Caco-2 (cell line): ENCODE measurements at places on chromosomes 11 and 22.
A peak's percentile ranks its signal among the peaks of the same experiment; 100 is the strongest.

GRCh38 chr11:72897506-72897905 is 83.3 kb downstream of the ATG16L2 start:
- DNase-seq, result no peak

DNA sequence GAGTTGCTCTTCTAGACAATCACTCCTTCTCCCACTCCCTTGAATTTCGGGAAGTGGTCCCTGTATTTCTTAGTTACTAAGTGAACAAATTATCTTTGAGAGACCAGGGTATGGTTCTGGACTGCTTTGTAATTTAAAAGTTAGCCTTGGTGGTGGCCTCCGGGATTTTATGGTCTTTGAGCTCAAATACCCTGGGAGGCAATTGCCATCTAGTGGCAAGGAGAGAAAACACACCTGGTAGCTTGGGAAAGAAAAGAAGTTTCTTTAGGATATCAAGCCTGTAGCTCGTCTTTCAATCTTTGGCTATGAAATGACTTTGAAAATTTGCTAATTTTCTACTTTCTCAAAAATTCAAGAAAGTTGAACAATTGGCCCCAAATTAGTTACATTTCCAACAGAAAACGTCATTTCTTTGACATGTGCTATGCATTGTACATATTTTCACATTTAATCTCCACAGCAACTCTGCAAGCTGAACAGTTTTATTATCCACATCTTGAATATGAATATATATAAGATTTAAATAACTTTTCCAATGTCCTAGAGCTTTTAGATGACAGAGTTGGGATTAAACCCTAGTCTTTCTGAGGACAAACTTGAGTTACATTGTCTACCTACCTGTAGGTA is 39.1 kb downstream of the MMP27 start:
- peak; percentile 68 for DNase-seq

GRCh38 chr11:132056689-132057088 is 686.3 kb downstream of the NTM start:
- no peak for DNase-seq

DNA sequence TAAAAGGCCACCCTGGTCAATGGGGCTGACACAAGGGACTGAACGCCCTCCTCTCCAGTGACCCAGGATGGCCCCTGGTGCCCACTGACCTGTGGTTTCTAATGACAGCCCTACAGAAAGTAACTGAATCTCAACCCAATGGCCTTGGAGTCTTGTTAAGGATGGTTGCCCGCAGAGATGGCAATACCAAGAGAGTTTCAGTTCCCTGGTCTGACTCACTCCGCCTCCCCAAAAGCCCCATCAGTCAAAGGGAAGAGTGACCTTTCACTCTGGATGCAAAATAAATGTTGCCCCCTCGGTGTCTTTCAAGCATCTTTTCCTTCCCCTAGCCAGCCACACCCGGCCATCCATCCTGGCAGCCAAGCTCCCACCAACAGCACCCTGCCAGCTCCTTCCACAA is 57.7 kb upstream of the ISX start:
- no peak for DNase-seq

DNA sequence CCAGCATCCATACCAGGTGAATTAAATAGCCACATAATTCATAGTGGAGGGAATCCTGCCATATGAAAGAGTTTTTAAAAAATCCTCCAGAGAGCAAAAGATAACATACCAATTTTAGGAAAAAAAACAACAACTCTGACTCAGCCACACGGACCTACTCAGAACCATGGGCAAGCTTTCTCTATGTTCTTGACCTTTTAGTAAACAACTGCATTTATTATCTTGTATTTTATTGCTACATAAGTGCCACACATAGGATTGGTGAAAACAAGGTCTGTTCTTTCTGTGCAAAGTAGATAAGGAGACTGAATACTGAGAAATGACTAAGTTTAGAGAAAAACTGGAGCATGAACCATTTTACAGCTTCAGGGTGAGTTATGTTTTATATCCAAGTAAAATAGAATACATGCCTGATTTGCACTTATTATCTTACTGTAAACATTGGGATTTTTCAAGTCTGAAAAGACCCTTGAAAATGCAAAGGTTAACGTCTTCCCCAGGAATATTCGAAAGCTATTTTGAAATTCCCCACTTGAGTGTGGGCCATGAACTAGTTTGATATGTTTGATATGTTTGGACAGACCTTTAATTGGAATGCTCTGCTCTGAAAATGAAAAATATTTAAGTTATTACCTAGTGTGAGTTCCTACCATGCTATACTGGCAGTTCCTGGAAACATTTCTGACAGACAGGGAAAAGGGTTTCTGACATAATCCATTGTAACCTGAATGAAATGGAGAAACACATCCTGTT is 89.5 kb upstream of the DDI1 start:
- no peak for DNase-seq

- DNase-seq, result no peak
Measured at GRCh38 chr11:78857688-78858087, 283.0 kb upstream of the NARS2 start.

DNA sequence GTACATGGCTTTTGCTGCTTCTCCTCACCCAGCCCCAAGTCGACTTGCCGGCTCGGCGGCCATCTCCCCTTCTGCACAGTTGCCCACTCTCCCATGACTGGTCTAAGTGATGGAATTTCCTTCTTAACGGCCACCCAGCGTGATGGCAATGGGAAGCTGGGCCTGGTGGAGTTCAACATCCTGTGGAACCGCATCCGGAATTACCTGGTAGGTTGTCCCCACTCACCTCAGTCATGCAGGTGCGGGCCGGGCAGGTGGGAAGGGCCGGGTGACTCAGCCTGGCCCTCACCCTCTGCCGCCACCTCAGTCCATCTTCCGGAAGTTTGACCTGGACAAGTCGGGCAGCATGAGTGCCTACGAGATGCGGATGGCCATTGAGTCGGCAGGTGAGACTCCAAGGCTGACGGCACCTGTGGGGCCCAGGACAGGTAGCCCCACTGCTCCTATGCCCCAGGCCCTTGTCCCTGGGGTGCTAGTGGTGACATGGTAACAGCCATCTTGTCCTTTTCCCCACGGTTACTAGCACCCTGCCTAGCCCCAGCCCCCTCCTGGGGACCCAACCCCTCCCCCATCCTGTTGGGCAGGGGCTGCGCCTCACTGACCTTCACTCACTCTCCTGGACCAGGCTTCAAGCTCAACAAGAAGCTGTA is 28.1 kb downstream of the CAPN1 start:
- no peak for DNase-seq

- DNase-seq, result no peak
Measured at GRCh38 chr22:21718499-21718898, 17.1 kb downstream of the YPEL1 start.

DNA sequence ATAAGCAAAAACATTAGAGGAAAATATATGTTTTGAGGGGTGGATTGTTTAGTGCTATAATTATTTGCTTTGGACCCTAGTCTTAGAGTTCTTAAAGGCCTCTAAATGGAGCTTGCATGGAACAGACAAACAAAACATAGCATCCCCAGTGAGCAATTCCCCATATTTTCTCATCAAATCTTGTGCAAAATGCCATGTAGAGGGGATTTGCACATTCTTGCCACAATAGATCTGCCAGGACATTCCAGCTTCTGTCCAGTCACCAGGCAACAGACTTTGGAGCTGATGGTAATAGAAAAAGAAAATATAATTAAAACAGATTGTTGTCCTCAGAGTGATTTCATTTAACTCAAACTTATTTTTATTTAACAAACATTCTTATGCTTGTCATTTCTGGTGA is 360.3 kb upstream of the PDGFD start:
- no peak for DNase-seq

GRCh38 chr11:112100462-112100861 is 13.8 kb downstream of the SDHD start:
- DNase-seq, result no peak

GRCh38 chr11:46238078-46238966 is 39.1 kb upstream of the CREB3L1 start:
- DNase-seq, result peak; percentile 64

DNA sequence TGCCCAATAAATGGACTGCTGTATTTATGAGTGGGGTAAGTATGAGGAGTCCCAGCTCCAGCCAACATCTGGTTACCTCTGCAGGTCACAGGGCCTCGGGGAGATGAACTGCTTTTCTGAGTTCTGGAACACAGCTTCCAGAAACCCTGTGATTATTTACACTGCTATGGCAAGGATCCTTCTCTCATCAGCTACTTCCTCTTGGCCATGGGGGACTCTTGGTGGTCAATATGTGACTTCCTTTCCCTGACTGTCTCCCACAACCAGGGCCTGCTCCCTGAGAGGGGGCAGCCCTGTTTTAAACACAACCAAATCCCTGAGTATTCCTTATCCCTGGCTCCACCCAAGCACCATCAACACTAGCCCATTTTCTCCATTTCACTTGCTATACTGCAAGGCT is 10.0 kb downstream of the RHOG start:
- no peak for DNase-seq

DNA sequence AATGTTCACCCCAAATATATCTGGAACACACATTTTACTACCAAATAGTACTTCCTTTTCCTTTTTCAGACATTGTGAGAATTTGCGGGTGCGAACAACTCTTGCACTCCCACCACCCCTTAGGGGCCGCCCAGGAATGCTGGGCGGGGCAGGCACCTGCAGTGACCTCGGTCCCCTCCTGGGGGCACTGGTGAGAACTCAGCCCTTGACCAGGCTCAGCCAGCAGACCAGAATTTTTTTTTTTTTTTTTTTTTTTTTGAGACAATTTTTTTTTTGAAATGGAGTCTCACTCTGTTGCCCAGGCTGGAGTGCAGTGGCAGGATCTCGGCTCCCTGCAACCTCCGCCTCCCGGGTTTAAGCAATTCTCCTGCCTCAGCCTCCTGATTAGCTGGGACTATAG is 75.8 kb downstream of the ARHGAP8 start:
- DNase-seq, result peak; percentile 66

DNA sequence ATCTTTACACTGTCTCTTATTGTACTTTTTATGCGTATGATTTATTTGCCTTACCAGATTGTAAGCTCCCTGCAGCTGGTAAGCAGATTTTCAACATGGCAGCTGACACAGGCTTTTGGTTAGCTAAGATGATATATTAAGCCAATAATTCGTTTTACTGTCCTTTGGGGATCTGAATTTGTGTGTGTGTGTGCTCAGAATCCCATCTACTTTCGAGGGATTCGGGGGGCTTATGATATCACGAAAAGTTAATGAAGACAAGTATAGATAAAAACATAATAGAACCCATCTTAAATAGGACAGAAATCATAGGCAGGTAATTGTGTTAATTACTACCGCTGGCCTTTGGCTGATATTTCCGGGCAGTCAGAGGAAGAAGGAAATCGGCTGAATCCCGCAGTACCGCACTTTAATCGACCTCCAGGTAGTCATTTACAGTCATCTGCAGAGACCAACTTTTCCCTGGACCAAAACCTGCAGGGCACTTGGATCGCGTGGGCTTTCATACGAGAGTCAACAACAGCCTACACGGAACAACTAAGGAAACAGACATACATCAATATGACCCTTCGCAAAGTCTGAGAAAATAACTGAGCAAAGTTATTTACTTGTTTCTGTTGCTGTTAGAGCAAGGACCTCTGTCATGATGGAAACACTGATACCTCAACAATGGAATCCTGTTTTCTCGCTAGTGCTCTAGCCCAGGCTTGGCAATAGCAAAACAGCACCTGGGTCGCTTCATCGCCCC is 802 bp downstream of the KBTBD3 start:
- no peak for DNase-seq

DNA sequence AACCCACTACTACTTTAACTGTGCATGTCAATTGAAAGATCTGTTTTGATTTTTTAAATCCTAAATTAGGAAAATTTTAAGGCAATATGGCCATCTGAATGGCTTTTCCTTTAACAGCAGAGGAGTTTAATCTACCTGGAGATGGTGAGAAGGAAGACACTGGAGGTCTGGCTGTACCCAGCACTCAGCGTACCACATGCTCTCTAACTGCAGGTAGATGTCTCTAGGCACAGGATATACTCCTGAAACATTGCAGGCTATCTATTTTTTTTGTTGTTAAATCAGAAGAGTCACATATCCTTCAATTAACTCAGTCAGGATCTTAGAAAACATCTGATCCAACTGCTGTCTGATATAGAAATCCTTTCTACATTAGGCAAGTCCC is 17.3 kb upstream of the CASTOR1 start:
- no peak for DNase-seq

- DNase-seq, result no peak
Measured at GRCh38 chr11:115097796-115098408, 406.3 kb downstream of the CADM1 start.

DNA sequence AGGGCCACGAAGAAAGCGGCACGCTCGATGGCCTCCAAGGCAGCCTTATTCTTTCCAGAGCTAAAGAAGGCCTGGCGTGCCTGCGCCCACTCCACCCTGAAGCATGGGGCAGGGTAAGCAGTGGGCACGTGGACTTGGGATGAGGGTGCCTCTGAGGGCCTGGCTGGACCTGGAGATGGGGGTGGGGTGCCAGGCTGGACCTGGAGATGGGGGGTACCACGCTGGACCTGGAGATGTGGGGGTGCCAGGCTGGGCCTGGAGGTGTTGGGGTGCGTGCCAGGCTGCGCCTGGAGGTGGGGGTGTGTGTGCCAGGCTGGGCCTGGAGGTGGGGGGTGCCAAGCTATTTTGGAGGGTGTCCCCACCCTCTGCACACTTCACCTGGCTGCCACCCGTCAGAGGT is 5.3 kb downstream of the CPT1B start:
- no peak for DNase-seq

DNA sequence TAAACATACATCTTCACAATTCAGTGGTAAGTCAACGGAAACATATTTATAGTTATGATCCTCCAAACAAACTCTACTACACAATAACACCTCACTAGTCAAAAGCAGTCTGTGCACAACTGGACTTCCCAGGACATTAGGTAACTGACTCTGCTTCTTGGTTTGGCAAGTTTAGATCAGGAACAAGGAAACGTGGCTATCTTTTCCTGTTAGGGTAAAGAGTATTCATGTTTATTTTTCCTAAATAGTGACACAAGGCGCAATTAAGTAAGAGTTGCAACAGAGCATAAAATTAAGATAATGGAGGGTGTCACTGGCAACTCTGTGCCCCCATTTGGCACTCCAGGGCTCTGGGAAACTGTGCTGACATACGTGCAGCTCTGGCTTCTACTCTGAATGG is 70.2 kb upstream of the TP53AIP1 start:
- DNase-seq, result no peak

- peak; percentile 65 for DNase-seq
Measured at GRCh38 chr11:763073-763463, 14.2 kb downstream of the GATD1 start.

DNA sequence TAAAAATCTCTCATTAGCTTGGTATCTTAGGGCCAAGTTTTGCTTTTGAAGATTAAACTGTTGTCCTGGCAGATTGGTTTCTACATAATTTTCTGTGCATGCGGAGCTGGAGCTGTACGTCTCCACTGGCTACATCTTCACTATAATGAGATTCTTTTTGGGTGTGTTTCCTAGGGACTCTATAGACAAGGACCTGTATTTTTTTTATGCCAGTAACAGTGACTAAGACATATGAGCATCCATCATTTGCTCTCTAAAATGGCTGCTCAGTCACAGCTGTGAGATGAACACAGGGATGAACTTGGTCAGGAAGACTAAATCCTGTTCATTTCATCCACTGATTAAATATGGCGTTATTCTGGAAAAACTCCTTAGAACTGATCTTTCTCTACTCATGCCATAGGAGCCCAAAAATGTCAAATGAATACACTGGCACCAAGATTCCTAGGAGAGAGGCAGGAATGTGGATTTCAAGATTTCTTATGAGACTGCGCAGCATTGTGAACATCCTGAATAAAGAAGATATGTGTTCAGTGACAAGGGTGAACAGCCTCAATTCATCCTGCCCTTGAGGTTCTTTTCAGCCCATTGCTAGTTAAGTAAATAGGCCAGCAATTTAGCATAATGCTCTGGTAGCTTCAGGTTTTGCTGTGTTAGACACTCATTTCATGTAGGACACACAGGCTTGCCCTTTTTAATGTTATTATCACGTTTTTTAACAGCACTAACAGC is 168.2 kb downstream of the NCAM1 start:
- DNase-seq, result no peak

- no peak for DNase-seq
Measured at GRCh38 chr22:28074526-28074925, 155.5 kb upstream of the PITPNB start.
